SK-N-SH (cell line): ENCODE measurements at places on chromosomes 2 and 18. TPM values are rescaled to one million over a fixed set of nuclear protein-coding genes. Genes with fewer than 3 reads are reported as not detected.

POTEI gene
- polyA plus RNA-seq, result 0.03 TPM in 1 of 2 replicates, not detected in the other

CYBRD1 gene
- 21.1 and 34.8 TPM in 2 replicates for polyA plus RNA-seq

SLC5A7 gene
- polyA plus RNA-seq, result 0.12 and 0.57 TPM in 2 replicates

TGFA gene
- polyA plus RNA-seq, result not detected in 2 replicates

NOL4 gene
- polyA plus RNA-seq, result 0.07 and 0.49 TPM in 2 replicates

PRKAG3 gene
- polyA plus RNA-seq, result not detected in 2 replicates

DNA sequence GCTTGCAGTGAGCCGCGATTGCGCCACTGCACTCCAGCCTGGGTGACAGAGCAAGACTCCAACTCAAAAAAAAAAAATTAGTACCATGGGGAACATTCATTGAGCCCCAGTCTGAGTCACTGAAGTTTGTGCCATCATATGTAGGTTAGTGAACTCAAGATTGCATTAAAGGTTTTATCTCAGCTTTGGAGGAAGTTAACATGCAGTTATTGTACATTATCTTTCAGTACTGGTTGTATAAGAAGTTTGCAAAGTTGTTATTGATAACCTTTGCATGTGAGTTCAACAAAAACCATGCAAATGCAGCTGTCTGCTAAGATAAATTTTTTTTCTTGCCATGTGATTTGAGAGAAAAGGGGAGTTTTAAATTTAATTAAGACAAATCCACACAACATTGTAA, 95.7 kb downstream of the MEIS1 start:
- DNase-seq, result no peak

GRCh38 chr2:205287316-205287715, 395.0 kb upstream of the NRP2 start:
- DNase-seq, result no peak

GRCh38 chr2:165467921-165468320, 1.6 kb upstream of the CSRNP3 start:
- DNase-seq, result no peak

DNA sequence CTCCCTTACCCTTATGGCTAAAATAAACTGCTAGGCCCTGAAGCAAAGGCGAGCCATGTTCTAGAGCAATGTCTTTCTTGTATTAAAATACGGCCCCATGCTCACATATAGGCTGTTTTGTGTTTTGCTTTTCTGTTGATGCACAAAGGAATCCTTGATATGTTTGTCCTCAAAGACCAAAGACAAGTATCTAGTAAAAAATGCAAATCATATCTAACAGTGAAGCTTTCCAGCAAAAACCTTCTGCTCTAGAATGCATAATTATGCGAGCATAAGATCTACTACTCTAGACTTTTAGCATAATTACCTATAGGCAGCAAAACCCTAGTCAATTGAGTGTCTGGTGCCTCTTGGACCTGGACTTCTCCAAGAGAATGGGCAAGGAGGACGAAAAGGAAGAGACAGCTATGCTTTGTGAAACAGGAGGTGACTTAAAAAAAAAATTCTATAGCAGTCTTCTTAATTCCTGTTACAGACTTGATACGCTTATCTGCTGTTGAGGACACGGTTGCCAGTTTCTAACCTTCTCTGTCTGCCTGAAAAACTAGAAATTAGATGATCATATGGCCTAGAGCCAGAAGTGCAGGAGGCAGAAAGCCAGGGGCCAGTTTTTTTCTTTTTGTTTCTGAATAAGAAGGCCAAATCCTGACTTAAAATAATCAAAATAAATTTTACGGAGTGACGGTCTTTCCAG, 1.5 kb upstream of the AMMECR1L start:
- no peak for DNase-seq

DNA sequence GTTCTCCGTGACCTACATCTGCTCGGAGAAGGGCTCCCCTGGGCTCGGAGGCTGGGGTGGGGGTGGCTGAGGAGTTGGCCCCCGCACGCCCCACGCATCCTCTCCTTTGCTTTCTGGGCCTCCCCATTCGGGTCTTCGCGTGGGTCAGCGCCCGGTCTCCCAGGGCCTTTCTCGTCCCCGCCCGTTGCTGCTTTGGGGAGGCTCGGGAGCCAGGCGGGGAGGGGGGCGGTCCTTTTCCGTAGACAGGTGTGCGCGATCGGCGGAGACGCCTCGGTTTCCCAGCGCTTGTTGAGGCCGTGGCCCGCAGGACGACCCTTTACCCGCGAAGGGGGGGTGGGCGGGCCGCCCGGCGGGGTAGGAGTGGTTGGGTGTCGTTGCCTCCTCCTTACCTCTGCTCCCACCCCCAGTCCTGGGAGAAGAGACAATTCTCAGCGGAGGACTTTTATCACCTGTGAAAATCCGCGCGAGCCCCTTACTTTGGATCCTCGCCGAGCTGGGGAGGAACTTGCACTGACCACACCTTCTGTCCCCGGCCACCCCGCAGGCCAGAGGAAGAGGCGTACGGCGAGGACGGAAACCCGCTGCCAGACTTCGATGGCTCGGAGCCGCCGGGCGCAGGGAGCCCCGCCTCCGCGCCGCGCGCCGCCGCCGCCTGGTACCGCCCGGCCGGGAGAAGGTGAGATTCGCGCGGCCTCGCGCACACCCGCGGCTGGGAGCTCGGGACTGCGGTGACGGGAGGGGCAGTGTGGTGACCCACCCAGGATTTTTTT, 2.6 kb downstream of the ADCYAP1 start:
- DNase-seq, result peak; percentile 49
